SK-MEL-5 (cell line): ENCODE measurements at places on chromosomes 2 and 18.
A peak's percentile ranks its signal among the peaks of the same experiment; 100 is the strongest.

DNA sequence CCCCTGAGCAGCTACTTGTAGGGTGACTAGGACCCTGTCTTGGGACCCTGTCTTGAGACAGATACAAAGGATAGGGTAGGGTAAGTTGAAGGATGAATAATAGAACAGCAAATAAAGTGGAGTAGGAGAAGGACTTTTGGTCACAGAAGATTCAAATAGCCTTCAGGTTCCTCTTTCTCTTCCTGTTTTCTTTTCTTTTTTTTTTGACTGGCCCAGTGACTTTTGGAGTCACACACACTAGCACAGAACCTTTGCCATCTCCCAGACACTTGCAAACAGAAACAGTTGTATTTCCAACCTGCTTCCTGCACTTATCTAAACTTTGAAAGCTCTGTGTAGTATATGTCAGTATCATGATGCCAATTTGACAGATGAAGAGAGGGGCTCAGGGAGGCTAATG, 108.2 kb downstream of the TDRD15 start:
- DNase-seq, result no peak

DNA sequence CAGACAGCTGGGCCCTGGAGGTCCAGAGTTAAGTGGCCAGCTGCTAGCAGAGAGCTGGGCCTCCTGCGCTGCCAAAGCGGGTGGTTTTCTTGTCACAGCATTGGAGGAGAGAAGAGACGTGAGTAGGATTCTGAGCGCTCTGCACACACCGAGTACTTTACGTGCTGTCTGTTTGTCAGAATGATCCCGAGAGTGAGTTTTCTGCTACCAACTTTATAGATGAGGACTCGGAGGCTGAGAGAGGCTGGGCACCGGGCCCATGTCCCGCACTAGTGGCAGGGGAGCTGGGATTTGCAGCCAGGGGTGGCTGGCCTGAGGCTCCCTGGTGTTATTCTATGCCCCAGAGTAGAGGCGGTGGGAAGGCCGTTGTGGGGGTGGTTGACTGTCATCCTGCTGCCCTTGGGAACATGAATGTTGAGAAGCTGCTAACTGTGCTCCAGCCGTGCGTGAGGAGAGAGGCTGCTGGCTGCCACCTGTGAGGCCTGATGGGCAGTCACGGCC, 36.3 kb upstream of the MBP start:
- no peak for DNase-seq

DNA sequence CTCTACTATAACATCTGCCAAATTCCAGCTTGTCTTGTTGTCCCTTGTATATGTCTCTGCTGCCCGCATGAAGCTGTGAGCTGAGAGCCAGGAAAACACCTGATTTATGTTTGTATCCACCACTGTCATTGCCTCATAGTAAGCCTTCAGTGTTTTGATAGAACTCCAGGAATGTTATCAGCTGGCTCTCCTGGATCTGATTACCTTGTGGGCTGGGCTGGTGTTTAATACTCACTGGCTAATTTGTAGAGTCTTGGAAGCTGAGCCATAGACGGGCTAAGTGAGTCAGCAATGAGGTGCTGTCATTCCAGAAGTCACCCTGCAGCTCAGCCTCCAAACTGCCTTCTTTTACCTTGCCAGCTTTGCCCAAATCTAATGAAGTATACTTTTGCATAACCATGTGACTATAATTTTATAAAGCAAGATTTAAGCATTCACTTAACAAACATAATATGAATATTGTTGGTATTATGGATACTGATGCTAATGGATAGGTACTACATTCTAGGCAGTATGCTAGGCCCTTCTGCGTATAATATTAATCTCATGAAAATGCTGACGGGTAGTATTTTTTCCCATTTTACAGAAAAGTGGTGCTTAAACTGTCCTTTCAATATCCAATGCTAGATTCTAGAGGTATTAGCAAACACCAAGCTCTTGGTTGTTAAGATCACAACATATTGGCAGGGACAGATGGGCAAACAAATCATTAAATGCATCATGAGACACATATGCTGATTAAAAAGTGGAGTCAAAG, 62.7 kb upstream of the GATA6 start:
- no peak for DNase-seq

GRCh38 chr2:238397356-238397755, 29.4 kb upstream of the ASB1 start:
- no peak for DNase-seq

GRCh38 chr2:157500334-157500733, 56.4 kb upstream of the CYTIP start:
- no peak for DNase-seq

GRCh38 chr2:38446418-38446817, 69.3 kb upstream of the ATL2 start:
- DNase-seq, result peak; percentile 61

GRCh38 chr2:600542-601386, 76.4 kb downstream of the TMEM18 start:
- DNase-seq, result peak; percentile 37
